ENCODE measurements at places on chromosomes 4 and X.

DNA sequence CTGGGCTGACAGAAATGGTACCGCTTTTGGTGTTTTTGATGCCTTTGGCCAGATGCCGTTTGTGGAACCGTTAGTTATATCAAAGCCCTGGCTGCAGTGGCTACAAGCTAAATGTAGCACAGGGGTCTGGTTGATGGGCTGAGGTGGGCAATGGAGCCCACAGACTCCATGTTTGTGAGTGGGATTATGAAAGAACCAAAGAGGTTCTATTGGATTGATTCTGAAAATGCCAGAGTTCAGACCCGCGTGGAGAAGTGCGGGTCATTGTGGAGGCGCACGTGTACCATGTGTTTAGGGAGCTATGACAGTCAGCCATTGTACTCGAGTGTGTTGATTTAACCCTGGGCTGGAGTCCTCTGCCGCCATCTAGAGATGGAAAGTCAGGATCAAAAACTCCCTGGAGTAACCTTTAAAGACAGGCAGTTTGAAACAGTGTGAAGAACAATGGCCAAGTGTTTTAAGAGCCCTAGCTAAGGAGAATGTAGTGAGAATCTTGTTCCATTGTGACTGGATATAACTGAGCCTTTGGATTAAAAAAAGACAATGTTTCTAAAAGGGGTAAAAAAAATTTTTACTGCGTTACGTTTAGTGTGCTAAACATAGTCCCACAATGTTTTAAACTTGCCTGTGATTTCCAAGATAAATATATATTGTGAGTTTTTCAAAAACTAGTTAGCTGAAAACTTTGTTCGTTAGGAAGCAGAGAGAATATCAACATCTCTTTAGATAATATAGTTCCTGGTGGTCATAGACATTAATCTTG lies 12.7 kb downstream of the ART3 start:
- peak; percentile 15 for DNase-seq

DNA sequence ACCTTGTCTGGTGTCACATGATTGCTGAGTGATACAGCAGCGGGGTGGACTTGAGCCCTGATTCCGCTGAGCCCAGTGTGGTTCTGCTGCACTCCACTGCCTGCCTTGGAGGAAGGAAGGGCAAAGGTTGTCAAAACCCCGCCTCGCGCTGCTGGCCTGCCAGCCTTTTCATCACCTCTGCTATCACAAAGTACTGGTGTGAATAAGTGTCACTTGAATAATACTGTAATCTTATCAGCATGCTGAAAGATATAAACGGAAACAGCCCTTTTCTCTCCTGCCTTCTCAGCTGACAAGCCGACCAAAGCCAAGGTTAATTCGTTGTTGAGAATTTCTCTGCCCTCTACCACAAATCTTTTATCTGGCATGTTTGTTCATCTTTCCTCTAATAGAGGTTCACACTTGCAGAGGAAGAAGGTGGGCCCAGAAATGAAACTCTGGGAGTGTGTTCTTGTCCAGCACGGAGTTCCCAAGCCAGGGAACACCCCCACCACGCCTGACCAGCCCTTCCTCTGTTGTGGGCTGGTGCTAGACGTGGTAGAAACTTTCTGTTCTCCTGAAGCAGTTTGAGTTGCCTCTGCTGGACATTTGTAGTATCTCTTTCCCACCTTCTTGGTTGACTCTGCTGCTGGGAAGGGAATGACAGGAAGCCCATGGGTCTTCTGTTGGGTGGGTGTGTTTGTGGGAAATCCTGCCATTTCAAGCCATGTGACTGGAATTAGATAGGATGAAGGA lies 21.5 kb downstream of the FHDC1 start:
- DNase-seq, result no peak

DNA sequence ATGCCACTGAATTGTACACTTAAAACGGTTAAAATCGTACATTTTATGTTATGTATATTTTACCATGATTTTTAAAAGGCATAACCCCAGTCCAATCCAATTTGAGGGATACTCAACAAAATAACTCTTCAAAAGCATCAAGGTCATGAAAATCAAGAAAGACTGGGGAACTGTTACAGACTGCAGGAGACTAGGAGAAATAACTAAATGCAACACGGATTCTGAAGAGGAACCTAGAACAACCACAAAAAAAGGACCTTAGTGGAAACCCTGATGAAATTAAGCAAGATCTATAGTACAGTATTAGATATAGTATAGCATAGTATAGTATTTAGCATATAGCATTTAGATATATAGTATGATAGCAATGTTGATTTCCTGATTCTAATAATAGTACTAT lies 26.8 kb downstream of the SH3KBP1 start:
- DNase-seq, result no peak

DNA sequence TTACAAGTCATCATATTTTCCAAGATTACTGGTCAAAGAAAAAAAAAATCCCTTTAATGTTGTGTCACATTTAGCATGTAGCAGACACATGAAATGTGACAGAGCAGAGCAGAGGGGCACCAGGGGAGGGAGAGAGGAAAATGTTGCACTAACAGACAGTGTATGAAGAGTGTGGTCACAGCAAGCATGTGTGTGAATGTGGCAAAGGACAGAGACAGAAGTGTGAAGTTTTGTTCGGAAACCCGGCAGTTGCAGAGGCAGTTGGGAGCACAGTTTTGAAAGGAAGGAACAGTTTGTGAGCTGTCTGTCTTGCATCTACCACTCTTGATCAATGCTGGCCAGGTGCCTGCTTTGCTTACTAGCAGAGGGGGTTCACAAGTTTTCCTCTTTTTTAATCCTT lies 83.9 kb upstream of the MAP3K15 start:
- DNase-seq, result no peak

DNA sequence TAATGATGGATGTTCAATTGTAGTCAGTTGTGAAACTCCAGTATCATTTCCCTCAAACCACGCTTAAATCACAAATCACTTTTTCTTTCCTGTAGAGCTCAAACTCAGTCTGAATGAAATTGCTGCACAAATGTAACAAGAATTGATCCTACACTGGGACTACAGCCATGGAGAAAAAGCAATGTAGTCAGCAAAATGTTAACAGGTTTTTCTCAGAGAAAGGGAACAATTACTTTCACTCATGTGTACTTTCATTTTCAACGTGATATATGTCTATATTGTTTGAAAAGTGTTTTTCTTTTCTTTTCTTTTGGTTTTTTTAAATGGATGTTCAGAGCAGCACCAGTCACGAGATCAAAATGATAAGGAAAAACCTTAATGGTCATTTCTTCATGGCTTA lies 22.7 kb downstream of the SDAD1 start:
- no peak for DNase-seq

GRCh38 chr4:2177443-2178093 lies 64.4 kb downstream of the HAUS3 start:
- DNase-seq, result no peak

DNA sequence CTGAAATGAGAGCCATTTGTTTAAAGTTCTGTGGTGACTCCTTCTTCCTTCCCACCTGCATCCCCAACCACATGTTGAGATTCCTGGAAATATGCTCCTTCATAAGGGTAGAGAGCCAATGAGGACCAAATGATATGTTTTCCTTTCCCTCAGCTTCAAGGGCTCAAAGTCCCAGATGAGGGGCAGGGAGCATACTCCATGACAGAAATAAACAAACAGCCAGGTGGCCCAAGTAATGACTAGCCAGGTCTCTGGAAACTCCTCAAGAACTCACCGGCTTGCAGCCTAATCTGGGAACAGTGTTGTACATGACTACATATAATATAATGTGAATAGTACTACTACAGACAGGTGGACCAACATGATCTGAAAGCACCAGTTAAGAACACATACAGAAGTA lies 392.3 kb downstream of the PACRGL start:
- DNase-seq, result no peak

DNA sequence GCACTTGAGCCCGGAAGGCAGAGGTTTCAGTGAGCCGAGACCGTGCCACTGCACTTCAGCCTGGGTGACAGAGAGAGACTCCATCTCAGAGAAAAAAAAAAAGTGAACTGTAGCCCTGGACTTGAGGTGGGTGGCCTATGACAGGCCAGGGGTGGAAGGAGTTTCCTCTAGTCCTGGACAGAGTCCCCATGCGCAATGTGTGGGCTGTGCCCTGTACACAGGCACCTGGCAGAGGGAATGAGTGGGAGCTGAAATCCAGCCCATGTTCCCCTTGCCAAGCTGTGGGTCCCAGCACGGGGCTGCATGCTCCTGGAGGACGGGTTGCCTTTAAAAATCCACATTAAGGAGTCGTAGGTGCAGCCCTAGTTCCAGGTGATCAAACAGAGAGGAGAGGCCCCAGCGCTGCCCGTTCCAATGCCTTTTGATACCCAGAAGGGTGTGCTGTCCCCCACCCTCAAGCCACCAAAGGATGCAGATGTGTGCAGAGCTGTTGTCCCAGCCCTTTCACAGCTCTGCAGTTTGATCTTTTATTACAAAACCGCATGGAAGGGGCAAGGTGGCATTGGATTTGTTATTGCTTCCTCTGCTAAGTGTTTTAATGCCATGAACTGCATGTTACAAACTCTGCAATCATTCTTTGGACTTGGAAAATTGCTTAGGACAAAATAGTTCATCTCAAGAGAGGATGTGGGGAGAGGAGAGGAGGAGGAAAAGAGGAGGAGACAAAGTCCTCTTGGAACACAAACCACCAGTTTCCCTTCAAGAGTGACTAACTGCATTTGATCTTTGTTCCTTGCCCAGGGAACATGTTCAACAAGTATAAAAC lies 38.0 kb upstream of the PDK3 start:
- DNase-seq, result no peak

- DNase-seq, result no peak
Measured at GRCh38 chrX:49970674-49971073, 48.3 kb downstream of the CLCN5 start.

DNA sequence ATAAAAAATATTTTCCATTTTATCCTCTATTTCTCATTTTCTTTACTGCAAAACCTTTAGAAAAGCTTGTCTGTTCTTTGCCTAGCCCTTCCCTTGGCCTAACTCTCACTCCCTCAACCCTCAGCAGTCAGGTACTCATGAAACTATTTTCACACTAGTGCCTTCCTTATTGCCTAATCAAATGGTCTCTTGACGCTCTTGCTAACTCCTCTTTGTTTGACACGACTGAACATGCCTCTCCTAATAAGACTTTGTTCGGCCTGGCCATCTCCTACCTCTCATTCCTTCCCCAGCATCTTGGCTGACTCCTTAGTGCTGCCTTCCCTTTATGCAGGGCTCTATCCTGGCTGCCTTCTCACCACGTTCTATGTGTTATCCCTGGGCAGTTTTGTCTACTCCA lies 11.1 kb upstream of the LRAT start:
- no peak for DNase-seq

GRCh38 chr4:112881842-112882241 lies 167.6 kb upstream of the ANK2 start:
- DNase-seq, result peak; percentile 29

- DNase-seq, result no peak
Measured at GRCh38 chr4:6902318-6903042, 7.1 kb upstream of the TBC1D14 start.

DNA sequence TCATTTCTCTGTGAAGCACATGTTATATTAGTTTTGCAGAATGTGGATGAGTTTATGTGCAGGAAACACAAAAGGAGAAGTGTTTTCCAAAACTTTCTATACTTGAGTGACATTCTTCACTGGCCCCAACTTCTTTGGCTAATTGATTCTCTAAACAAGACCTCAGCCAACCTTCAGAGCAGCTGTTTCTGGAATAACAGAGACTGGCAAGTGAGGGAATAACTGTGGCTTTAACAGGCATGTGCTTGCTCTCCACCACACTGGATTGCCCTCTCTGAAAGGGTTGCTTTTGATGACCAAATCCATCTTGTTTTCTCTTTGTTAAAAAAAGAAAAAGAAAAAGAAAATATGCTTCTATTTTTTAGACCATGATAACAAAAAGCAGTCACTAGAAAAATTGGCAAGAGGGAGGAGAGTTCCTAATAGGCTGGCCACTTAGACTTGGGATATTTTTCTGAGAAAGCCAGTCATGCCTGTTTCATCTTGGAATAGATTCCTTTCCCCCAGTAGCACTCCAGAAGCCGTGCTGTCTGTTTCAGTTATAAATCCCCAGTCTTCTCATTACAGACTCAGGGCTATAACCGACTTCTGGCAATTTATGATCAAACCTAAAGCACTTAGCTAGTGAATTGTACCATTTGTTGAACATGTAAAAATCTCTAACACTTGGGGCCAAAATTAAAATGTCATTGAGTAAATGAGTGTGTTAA lies 295.0 kb upstream of the NR3C2 start:
- DNase-seq, result no peak

GRCh38 chrX:47215291-47215900 lies 3.1 kb upstream of the CDK16 start:
- DNase-seq, result no peak

DNA sequence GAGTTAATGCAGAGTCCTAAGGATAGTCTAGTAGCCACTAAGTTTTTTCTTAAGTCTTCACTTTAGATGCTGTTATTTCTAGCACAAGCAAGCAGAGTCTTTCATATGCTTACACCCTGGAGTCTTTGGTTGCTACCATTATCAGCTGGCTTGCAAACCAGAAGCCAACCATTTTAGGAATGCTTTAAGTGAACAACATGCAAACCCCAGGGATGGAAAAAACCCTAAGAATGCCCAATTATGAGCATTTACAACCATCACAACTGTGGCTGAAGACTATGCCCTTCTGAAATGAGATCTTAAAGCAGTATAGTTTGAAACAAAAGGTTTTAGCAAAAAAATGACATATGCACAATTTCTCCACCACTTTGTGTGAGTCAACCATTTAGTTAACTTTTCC lies 6.6 kb downstream of the MID1IP1 start:
- no peak for DNase-seq

DNA sequence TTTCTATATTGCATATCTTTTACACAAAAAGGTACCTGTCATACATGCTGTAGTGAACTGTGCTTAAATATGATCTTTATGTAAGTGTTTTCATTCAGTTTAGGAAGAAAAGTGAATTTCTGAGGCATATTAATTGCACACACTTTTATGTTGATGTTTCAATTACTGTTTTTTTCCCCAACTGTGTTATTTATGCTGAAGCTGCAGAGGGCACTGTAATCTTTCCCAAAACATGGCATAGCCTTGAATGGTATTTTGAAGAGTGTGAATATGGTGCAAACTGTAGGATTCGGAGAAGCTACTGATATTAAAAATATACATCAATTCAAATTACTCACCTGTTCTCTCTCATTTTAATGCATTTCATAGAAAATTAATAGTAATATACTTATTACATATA lies 6.0 kb upstream of the CENPE start:
- DNase-seq, result peak; percentile 0

- no peak for DNase-seq
Measured at GRCh38 chr4:180665994-180666824, 1577.0 kb upstream of the TENM3 start.

DNA sequence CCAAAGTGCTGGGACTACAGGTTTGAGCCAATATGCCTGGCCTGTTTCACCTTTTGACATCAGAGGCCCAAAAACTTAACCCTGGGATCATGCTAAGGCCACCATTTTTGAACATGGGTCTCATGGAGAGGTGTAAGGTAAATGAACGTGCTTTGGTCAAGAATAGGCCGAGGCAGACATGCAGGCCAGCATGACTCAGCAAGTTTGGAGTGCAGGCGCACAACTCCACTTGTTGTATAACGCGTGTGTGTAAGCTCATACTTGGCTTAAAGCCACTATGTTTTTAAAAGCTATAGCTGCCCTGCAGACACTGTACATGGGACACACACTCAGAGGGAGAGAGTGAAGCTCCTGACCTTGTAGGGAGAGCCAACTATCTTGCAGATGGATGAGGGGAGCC lies 43.8 kb upstream of the HPSE start:
- no peak for DNase-seq

Data from NCI-H2171 (cell line).